ENCODE measurements at places on chromosomes 3 and 15.

DNA sequence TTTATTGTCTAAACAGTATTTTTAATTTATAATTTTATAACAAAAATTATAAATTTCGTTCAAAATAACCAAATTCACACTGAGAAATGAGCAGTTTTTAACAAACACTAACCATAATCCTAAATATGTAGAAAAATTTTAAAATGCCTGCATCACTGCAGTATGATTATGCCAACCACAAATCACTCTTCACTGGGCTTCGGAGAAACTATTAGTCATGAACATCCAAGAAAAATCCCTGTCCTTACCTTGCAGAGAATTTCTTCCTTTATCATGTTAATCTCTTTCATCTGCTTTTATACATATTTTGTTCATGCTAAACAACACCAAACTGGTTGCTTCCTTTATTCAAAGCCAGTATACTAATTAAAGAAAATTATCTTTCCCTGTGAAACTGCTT is 511.0 kb upstream of the ALCAM start:
- no peak for ATAC-seq

- ATAC-seq = peak; percentile 56
Measured at GRCh38 chr15:63191895-63192618, 2.7 kb downstream of the RAB8B start.

- no peak for ATAC-seq
Measured at GRCh38 chr3:29441422-29441821, 160.6 kb downstream of the RBMS3 start.

GRCh38 chr3:194880940-194881925 is 195.6 kb downstream of the FAM43A start:
- ATAC-seq = no peak

GRCh38 chr3:169945313-169945712 is 21.3 kb upstream of the SEC62 start:
- ATAC-seq = peak; percentile 96

- ATAC-seq = peak; percentile 53
Measured at GRCh38 chr3:13072600-13073325, 466 bp downstream of the IQSEC1 start.

- no peak for ATAC-seq
Measured at GRCh38 chr15:62933386-62933785, 109.2 kb upstream of the TPM1 start.

DNA sequence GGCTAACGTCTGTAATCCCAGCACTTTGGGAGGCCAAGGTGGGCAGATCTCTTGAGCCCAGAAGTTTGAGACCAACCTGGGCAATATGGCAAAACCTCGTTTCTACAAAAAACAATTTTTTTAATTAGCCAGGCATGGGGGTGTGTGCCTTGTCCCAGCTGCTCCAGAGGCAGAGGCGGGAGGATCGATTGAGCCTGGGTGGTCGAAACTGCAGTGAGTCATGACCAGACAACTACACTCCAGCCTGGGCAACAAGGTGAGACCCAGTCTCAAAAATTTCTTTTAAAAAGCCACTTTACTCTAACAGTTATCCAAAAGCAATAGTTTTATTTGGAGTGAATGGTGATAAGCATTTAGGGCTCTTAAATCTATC is 12.5 kb downstream of the TRIM59 start:
- no peak for ATAC-seq

DNA sequence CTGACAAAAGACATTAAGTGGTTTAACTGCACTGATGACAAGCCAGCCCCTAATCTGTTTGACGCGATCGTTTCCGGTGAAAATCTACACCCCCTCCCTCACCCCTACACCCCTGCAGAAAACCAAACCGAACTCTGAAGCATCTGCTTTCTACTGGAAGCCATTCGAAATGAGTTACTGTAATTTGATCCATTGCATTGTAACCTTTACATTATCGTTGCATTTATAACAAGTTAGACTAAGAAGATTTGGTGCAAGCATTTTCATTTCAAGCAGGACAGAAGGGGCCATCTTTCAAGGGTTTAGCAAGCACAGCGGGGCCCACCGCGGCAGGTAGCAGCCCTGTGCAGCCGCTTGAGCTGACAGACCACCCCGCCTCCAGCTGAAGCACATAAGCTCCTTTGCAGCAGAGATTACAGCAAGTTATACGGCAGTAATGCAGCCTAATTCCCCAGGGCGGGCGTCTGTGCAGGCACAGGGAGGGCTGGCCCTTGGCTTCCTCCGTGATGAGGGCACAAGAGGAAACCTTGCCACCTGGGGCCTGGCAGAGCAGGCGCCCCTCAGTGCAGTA is 79.3 kb downstream of the CHSY1 start:
- no peak for ATAC-seq

- no peak for ATAC-seq
Measured at GRCh38 chr3:177108648-177109047, 88.6 kb downstream of the TBL1XR1 start.

DNA sequence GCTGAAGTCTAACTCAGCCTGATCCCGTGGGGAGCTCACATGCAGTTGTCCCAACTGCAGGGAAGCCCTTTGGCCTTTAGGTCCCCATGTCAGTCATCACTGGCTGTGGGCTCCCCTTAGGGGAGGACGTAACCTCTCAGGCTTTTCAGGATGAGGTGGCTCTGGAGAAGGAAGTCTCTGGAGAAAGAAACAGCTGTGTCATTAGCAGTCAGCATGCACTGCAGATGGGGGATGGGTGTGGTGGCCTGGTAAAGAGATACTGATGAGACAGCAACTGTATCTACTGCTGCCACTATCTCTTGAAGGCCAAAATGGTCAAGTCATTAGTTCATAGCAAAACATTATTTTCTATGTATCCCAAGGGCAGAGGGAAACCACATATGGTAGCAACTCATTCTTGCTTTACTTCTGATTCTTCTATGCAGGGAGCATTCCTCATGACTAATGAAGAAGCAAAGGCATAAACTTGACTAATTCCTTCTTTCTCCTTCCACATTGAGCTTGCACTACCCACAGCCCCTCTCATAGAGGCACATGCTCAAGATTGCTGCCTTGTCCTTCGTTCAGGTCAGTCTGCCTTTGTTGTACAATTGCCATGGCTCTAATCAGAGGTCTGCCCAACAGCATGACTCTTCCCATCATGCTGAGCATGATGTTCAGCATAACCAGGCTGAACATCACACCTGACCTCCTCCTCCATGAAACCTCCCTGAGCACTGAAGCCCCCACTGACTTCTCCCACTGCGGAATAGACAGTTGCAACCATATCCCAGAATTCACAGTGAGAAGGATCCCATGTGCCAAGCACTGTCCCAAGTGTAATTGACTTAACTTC is 47.8 kb upstream of the TMEM158 start:
- ATAC-seq = no peak

DNA sequence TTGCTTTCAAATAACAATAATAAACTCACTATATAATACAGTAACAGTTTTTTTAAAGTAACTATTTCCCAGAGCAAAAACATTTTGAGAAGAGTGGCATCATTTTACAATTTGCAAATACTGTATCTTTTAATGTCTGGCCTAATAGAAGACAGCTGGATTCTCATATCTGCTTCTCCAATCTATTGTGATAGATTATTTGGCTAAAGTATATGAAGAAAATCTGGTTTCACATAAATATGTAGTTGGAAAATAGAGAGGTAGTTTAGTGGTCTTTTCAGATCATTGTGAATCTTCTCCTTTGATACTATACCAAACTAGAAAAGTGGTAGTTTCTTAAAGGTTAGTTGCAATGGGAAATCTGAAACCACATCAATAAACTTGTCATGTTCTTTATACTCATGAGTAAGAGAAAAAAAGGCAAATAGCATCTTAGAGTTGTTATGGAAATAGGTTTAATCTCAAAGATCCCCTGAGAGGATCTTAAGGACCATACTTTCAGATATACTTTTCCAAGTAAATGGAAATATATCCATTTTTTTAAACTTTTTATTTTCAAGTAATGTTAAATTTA is 124.8 kb upstream of the NR2E3 start:
- ATAC-seq = no peak

- no peak for ATAC-seq
Measured at GRCh38 chr15:23472678-23473077, 25.6 kb upstream of the GOLGA6L2 start.

Data from activated CD4-positive, CD25-positive, alpha-beta regulatory T cell treated with anti-CD3 and anti-CD28 coated beads, Interleukin-2, amount 50 U/mL, for 24 hours (primary cell).